ENCODE measurements at places on chromosomes 13 and 19. TPM values are rescaled to one million over a fixed set of nuclear protein-coding genes. Genes with fewer than 3 reads are reported as not detected.

ZNF154 gene
- total RNA-seq, result 2.2 TPM

UTP14C gene
- total RNA-seq, result 5.9 TPM

FAM216B gene
- total RNA-seq, result not detected

CEACAM7 gene
- 3.4 TPM for total RNA-seq

DNA sequence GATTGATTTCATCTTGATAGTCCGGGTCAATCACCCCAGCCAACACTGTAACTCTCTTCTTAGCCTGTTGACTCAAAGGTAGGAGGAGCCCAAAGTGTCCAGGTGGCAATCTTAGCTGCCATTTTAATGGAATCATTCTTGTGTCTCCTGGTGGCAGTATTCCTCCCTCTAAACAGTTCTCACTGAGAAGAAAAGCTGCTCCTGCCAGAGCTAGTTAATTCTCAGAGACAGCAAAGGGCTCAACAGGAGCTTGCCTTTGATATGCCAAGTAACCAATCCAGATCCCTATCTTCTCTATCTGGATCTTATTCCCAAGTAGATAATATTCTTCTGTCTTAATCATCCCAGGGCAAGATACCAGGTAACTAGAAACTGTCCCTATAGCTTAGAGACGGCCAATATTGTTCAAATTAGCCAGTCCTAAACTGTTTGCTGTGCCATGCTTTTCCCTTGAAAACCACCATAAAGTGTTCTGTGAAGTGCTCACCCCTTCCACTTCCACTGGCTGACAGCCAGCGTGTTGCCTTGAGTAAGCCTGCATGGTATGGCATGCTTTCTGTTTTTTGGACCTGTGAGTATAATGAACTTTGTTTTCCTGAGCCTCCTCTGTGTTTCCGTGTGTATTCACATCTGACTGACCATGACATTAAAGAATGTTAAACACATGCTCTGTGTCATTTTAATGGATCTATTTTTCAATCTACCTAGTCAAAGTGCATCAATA is 463.7 kb upstream of the SLITRK5 start:
- no peak for DNase-seq

GRCh38 chr13:33842986-33843385 is 25.0 kb downstream of the RFC3 start:
- DNase-seq, result no peak

GRCh38 chr19:41944336-41944735 is 14.8 kb downstream of the RABAC1 start:
- no peak for DNase-seq

DNA sequence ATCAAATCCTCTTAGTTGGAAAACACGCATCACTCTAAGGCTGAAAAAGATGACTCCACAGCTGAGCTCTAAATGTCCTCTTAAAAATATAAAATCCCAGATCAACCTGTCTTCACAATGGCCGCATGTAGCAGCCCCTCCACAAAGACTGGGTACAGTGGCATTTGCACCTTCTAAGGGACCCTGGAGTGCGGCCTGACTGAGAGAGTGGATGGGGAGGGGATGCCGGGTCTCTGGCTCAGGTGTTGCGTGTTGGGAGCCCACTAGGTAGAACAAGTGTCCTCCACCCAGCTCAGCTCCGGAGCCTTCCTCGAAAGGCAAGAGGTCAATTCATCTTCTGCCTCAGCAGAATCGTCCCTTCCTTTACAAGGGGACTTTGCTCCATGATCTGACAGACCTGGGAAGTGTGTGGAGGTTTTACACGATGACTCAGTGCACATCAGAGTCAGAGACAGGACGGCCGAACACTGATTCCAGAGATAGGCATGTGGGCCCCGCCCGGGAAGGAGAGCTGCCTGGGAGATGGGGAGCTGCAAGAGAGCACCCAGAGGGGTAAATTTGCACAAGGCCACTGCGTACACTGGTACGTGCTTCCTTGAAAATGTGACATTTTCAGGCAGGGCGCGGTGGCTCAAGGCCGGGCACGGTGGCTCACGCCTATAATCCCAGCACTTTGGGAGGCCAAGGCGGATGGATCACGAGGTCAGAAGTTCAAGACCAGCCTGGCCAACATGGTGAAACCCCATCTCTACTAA is 23.5 kb upstream of the SLC15A1 start:
- no peak for DNase-seq

- DNase-seq, result no peak
Observed at GRCh38 chr19:18998276-18998675, 35.0 kb downstream of the SUGP2 start.

DNA sequence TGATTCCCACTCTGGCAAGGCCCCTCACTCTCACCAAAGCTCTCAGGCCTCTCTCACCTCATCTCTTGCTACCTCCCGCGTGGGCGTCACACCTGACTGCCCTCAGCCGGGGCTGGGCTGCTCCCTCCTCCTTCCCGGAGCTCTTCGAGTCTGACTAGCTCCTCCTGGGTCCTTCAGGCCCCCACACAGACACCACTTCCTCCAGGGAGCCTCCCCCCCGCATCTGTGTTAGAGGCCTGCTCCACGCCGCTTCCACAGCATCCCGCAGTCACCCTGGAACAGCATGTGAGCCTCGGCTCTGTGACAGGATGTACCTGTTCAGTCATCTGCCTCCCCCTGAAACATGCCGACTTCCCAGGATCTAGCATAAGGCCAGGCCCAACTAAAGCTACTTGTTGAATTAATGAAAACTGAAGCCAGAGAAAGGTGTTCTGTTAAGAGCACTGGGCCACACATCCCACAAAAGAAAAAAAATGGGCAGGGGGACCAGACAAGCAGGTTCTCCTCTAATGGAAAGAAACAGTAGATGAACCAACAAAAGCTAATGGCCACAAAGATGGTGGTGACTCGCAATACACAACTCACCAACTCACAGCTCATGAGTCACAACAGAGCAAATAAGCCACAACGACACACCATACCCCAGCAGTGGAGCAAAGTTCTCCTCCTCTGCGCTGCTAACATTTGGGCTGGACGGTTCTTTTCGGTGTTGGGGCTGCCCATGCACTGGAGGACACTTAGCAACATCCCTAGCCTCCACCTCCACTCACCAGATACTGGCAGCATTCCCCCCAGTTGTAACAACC is 3.0 kb downstream of the PPP6R1 start:
- no peak for DNase-seq

DNA sequence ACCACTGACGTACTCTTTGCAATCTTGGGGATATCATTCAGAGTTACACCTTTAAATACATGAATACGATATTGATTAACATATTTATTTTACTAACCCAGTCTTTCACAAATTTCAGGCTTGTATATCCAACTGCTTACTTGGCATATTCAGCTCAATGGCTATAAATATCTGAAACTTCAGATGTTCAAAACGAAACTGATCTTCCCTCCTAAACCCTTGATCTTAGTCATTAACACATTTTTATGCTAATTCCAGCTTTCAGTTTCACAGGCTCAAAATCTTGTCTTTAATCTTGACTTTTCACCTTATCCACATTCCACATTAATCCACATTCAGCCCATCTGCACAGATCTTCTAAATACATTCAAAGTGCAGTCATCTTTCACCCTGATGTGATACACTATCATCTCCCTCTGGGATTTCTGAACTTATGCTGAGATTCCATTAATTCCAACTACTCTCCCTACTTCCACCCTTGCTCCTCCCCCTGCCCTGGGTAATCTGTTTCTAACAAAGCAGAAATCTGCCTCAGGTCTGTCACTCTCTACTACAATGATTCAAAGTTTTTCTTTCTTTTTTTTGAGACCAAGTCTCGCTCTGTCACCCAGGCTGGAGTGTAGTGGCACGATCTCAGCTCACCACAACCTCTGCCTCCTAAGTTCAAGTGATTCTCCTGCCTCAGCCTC is 387.2 kb downstream of the GPC5 start:
- no peak for DNase-seq
